ENCODE measurements at places on chromosomes 3 and 15.
A peak's percentile ranks its signal among the peaks of the same experiment; 100 is the strongest.

DNA sequence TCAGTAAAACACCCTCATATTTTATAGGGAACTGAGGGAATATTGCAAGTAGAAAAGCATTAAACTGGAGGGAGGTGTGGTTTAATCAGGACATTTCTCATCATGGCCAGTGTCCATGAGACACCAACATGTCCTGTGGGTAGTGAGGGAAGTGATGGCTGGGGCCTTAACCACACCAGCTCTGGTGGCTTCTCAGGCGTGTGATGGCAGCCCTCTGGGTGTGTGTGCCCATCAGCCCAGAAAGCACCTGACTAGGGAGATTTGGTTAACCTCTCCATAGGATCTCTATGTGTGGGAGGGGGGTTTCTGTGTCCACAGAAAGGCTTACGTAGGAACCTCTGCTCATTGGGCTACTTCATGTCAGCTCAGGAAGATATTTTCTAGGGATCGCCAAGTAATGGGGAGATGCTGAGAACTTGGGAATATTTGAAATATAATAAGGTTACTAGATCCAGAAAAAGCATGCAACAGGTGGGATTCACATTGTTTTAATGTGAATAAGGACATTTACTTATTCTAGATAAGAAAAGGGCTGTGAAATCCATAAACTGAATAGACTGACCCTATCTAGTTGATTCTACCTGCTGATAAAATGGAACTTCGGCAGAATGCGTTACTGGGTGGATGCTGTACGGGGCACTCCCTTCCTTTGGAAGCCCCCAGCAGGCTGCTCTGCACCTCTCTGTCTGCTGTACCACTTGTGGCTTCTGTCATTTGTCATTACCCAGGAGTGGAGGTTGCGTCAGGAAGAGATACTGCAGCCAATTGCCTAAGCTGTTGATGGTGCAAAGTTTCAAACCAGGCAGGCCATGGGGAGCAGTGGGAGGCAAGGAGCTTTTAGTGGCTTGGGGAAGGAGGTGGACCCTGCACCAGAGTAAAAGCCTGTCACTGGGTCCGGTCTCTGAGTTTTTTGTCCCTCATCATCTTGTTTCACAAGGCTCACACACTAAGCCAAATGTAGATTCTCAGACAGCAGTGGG, 21.5 kb downstream of the PDHB start:
- DNase-seq: no peak

GRCh38 chr3:89314454-89315098, 207.2 kb downstream of the EPHA3 start:
- peak; percentile 26 for DNase-seq

DNA sequence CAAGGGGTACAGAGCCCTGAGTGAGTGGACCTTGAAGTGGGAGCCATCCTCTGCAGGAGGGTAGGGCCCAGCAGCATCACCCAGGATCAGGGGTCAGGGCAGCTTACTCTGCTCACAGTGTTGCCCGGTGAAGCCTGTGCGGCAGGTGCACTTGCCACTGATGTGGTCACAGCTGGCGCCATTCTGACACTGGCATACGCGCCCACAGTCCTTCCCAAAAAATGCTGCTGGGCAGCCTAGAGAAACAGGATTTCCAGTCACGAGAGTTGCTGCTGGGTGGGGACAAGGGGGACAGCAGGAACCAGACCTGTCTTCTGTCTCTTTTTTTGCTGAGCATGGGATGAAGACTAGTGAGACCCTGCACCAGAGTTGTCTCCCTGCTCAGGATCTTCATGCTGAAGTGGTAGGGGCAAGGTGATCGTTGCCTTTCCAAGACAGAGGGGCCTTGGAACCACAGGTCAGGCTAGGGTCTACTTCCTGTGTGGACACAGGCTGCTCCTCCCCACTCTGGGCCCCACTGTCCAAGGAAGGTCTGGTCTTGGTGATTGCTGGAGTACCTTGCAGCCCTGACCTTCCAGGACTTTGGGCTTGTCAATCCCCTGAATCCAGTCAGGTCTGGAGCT, 46.9 kb downstream of the RAB11A start:
- no peak for DNase-seq

GRCh38 chr3:117595615-117596014, 886.0 kb downstream of the TUSC7 start:
- no peak for DNase-seq

DNA sequence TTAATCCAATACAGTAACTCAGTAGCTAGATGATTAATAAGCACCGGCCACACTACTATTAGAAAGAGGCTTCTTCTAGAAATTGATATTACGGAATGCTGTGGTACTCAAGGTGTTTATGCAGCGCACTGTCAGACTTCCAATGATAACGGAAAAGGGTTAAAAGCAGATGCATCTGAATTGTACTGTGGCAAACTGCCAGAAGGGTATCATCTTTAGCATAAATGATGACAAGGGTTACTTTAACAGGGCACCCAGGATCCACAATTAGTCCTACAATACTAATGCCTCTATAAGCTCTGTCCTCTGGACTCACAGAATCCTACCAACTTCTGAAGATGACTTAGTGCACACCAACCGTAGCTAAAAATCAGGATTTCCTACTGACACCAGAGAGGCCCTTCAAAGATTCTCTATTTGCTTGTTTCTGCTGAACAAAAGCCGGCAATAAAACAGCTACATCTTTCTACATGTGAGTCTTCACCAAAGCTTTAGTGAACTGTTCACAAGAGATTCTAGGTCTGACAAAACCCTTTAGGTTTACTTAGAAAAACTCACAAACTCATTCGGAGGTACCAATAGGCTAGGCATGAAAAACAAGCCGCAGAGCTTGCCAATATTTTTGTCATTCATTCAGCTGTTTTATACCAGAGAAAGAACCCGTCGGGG, 7.1 kb downstream of the SATB1 start:
- no peak for DNase-seq

DNA sequence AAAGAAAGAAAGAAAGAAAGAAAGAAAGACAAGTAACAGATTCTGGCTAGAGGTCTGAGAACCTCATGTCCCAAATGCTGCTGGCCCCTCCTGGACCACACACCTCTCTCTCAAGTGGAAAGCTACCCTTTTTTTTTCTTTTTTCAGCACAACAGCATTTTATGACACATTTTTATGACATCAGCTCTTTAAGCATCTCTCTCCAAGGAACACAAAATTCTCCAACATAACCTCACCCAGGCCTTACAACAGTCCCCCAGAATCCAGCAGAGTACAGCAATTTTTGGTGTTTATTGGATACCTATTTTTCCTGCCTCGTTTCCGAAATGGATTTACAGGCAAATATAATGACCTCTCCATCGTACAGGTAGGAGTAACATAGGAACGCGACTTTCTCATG, 11.2 kb upstream of the NTRK3 start:
- DNase-seq: no peak

GRCh38 chr3:195150181-195151118, 120.5 kb downstream of the XXYLT1 start:
- no peak for DNase-seq

DNA sequence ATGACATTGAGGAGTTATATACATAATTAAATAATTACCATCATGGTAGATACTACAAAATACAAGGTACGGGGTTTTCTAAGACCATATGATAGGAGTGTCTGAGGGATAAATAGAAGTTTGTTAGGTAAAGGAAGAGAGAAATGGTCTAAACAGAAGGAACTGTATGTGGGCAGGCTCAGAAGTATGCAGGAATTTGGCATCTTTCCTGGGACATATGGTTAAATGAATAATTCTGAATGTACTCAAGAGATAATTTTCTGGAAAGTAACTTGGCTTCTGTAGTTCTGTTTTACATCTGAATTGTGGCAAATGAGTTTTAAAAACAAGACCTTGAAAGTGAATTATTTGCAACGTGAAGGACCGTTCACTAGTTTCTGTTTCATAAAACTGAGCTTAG, 17.5 kb downstream of the LMCD1 start:
- no peak for DNase-seq
